Thymus (tissue), 14 donors: ENCODE measurements at places on chromosomes 11 and 22. TPM values are rescaled to one million over a fixed set of nuclear protein-coding genes. Genes with fewer than 3 reads are reported as not detected.

Gene CARD18
- total RNA-seq, result 0.28 TPM

Gene WT1
- 0.94 TPM for total RNA-seq

Gene CAVIN3
- total RNA-seq, result 7.5 TPM

Gene P2RY6
- total RNA-seq, result 1.3 TPM

Gene SYT9
- 0.05 TPM for total RNA-seq

Gene IGSF22
- 0.38 TPM for total RNA-seq

Gene RAPSN
- 0.42 TPM for total RNA-seq

Gene OR10A2
- total RNA-seq, result not detected

Gene RIMBP3C
- 1.3 TPM for total RNA-seq
